Right lobe of liver (tissue), 6 donors: ENCODE measurements at places on chromosomes 1 and 21. TPM values are rescaled to one million over a fixed set of nuclear protein-coding genes. Genes with fewer than 3 reads are reported as not detected.

Gene ALPL
- total RNA-seq, result 81.5 TPM

Gene YY1AP1
- 24.3 TPM for total RNA-seq

Gene CYB561D1
- 3.1 TPM for total RNA-seq

Gene FBXO2
- 6.6 TPM for total RNA-seq

Gene SERTAD4
- not detected for total RNA-seq

Gene OR2T27
- total RNA-seq, result not detected

Gene OLIG2
- not detected for total RNA-seq

Gene OR2M3
- total RNA-seq, result not detected

Gene CNR2
- 0.07 TPM for total RNA-seq

Gene RNF223
- total RNA-seq, result not detected

Gene CA6
- not detected for total RNA-seq

Gene ALX3
- not detected for total RNA-seq

Gene CRYBG2
- total RNA-seq, result not detected

Gene TRIM67
- not detected for total RNA-seq

Gene BARHL2
- total RNA-seq, result not detected

Gene GJA5
- total RNA-seq, result 0.93 TPM

Gene TEDDM1
- total RNA-seq, result not detected

GRCh38 chr1:181032535-181032934, 1.2 kb upstream of the MR1 start:
- DNase-seq, result no peak

DNA sequence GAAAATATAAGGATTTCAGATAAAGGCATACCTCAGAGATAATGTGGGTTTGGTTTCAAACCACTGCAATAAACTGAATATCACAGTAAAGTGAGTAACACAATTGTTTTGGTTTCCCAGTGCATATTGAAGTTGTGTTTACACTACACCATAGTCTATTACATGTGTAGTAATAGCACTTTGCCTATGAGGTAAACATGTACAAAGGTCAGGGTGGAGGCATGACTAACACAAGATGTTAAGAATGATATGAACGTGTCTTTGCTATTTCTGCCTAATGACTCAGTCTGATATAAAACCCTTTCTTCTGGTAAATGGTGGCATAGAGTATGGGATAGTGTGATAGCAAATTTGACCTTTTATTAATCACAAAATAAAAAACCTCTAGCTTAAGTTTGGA, 621.5 kb upstream of the ADGRL2 start:
- DNase-seq, result no peak

GRCh38 chr1:40049725-40050124, 9.2 kb downstream of the CAP1 start:
- no peak for DNase-seq

DNA sequence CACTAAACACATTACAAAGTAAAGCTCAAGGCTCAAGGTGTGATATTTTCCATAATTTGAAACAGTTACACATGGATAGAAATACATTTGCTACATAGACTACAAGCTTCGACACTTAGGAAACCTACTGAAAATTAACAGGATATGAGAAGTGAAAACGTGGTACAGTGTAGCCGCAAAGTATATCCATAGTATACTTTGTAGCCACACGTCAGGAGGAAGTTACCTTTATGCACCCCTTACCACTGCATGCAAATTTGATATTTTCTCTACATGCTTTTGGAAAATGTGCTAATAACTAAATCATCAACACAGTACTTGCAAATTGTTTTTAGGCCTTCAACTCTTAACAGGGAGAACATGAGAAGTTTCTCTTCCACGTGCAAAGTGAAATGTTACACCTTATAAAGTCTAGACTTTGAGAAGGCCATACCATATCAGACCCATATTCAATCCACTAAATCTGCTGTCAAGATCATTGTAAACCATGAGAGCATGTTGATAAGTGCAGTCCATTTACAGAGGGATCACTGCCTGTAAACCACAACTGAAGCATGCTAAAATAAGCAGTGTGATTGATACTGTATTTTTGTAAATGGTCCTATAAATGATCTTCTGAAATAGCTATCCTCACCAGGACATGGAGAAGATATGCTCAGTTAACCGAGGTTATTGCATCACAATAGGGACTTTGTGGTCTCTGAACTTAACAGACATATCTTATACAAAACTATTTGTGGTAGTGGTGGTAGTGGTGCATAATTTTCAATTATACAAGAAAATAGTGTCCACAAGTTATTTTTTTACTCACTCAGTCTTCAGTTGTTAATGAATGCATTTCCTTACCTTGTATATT, 64.7 kb downstream of the VAV3 start:
- no peak for DNase-seq

DNA sequence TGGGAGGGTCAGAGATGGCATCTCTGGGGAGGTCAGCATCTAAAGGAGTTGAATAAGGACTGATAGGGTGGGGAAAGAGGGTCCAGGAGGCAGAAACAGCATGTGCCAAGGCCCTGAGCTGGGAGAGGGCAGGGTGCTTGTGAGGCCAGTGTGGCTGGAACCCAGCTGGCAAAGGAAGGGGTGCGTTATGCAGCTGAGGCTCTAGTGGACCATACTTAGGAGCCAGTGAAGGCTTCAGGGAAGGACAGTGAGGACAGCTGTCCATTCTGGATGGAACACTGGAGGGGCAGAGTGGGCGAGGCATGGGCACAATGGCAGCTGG, 57.1 kb upstream of the RPL11 start:
- no peak for DNase-seq

GRCh38 chr21:38258521-38259485, 2.0 kb downstream of the KCNJ15 start:
- DNase-seq, result no peak

- no peak for DNase-seq
Observed at GRCh38 chr21:37281993-37282392, 14.9 kb upstream of the VPS26C start.

DNA sequence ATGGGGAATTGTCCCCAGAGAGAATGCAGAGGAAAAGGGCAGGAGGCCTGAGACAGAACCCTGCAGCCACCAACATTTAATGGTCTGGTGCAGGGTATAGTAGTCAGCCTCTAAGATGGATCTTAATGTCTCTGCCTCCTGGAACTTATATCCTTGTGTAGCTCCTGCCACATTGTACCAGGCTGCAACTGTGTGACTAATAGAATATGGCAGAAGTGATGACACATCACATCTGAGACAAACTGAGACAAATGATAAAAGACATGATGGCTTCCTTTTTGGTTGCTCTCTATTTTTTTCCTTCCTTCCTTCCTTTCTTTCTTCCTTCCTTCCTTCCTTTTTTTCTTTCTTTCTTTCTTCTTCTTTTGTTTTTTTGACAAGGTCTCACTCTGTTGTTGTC, 37.1 kb upstream of the CYP4B1 start:
- DNase-seq, result no peak

GRCh38 chr1:39653546-39654031, 14.1 kb upstream of the HEYL start:
- no peak for DNase-seq

DNA sequence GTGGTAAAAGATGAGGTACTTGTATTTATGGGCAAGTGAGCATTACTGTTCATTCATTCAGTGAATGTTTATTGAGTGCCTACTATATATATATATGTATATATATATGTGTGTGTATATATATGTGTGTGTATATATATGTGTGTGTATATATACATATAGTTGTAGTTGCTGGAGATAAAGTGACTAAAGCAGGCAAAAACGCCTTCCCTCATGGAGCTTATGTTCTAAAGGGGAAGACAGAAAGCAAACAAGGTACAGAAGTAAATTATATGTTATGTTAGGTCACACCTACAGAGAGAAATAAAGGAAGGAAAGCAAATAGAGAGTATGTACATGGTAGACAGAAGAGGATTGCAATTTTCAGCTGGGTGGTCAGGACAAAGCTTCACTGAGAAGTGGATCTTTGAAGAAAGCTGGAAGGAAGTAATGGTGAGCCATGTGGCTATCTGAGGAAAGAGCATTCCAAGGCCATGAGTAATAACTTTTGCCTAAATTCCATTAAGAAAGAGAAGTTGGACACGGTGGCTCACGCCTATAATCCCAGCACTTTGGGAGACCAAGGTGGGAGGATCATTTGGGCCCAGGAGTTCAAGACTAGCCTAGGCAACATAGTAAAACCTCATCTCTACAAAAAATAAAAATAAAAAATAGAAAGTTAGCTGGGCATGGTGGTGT, 33.5 kb upstream of the KLF17 start:
- DNase-seq, result no peak

- DNase-seq, result no peak
Observed at GRCh38 chr1:214895011-214895600, 187.4 kb upstream of the KCNK2 start.

DNA sequence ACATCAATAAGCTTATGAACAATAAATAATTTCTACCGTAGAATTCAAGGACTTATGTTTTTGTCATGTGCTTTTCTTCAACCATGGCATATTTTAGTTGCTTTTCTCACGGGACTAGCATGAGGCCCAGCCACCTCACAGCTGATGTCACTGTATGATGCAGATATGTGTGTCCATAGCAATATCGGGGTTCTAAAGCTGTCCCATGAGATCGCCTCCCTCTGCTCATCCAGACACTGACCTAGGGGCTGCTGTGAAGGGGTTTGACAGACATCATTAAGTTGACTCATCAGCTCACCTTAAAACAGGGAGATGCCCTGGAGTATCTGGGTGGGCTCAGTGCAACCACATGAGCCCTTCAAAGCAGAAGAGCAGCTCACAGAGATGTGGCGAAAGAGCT, 210.3 kb upstream of the AJAP1 start:
- DNase-seq, result no peak

- DNase-seq, result no peak
Observed at GRCh38 chr1:232084584-232085223, 458.1 kb downstream of the DISC1 start.

- no peak for DNase-seq
Observed at GRCh38 chr1:165877940-165878556, 50.6 kb downstream of the UCK2 start.

GRCh38 chr1:109578947-109579443, 30.6 kb downstream of the GNAI3 start:
- no peak for DNase-seq

- no peak for DNase-seq
Observed at GRCh38 chr21:20463362-20463761, 534.8 kb upstream of the NCAM2 start.

DNA sequence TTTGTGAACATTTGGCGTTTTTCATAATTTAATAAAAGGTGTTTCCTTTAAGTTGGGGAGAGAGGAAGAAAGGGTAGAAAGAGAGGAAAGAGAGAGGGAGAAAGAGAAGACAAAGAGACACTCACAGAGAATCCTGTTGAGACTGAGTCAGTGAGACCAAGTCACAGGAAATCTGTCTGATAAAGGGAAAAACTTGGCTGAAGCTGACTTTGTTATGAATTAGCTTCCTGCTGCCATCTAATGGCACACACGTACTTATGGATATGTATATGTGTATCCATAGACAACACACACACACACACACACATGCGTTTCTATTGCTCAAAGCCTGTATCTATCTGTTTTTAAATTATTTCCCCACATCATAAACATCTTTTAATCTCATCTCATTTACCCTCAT, 42.5 kb upstream of the DISC1 start:
- no peak for DNase-seq

DNA sequence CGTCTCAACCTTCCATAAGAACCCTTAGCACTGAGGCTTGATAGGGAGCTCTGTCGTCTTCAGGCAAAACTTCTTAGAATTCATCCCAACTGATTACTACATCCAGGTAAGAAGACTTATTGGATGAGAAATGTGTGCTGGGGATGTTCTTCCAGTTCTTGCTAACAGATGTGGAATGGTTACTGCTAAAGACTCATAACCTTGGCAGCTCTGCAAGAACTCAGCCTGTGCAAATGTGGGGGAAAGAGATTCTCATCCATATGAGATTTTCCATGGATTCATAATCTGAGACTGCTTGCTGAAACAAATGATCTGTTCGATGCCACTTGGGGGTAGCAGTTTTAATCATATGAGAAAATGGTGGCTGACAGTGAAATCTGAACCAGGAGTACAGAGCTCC, 48.2 kb downstream of the NTPCR start:
- DNase-seq, result no peak

DNA sequence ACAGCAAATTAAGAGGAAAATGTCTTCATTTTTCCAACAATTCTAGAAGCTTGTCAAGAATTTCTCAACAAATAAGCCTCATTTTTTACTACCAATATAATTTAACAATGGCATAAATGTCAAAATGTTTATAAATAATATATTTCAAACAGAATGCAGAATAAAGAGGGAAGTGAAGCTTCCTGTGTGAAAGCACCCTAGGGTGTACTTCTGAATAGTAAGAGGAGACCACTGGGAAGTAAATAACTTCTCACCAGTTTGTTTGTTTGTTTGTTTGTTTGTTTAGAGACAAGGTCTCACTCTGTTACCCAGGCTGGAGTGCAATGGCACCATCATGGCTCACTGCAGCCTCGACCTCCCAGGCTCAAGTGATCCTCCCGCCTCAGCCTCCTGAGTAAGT, 244.3 kb downstream of the SLC45A1 start:
- no peak for DNase-seq

GRCh38 chr1:15627343-15627988, 10.2 kb downstream of the DDI2 start:
- no peak for DNase-seq
